MG63 (cell line): ENCODE measurements at places on chromosomes 2 and 18.
A peak's percentile ranks its signal among the peaks of the same experiment; 100 is the strongest.

- DNase-seq, result no peak
Observed at GRCh38 chr2:172233987-172234715, 131.5 kb upstream of the DLX2 start.

- DNase-seq, result no peak
Observed at GRCh38 chr2:104597942-104598341, 256.0 kb upstream of the POU3F3 start.

GRCh38 chr18:51867767-51868166 lies 472.2 kb upstream of the DCC start:
- DNase-seq, result no peak

DNA sequence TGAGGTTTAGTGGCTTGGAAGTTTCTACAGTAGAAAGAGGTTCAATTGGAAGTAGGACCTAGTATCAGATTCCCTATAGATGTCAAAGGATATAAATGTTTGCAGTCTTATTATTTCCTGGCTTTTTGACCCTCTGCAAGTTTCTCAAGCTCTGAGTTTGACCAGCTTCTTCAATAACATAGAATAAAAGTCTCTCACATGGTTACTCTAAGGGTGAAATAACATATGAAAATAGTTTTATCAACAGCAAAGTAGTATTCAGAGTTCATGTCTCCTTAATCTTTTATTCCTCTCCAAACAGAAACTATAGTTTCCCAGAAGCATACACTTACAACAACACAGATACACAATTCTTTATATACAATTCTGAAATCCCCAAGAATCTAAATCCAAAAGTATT lies 132.9 kb upstream of the RND3 start:
- DNase-seq, result no peak

DNA sequence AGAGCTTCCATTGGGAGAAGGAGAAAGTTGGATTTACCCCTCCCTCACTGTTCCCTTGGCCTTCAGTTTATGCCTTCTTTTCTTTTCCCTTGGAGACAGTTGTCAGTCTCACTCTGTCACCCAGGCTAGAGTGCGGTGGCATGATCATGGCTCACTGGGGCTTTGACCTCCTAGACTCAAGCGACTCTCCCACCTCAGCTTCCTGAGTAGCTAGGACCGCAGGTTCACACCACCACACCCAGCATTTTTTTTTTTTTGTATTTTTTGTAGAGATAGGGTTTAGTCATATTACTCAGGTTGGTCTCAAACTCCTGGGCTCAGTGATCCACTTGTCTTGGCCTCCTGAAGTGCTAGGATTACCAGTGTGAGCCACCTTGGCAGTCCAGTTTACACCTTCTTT lies 49.9 kb downstream of the SLC9A4 start:
- no peak for DNase-seq

GRCh38 chr18:21894619-21895367 lies 154.2 kb downstream of the MIB1 start:
- no peak for DNase-seq

DNA sequence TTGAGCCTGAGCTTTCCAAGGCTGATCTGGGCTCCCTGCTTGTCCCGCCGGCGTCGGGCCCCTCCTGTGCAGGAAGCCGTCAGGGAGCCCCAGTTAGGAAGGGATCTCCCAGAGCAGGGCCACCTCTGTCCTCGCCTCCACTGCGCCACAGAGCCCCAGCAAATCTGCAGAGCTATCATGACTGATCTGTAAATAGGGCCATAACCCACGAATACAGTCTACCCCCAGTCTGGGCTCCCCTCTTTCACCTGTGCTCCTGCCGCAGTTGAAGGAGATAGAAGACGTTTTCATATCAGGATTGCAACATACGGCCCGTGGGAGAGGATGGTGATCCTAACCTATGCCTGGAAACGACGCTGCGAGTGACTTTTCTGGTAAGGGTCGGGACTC lies 138.7 kb downstream of the PTGR3 start:
- DNase-seq, result no peak

- no peak for DNase-seq
Observed at GRCh38 chr2:180890781-180891180, 89.6 kb upstream of the UBE2E3 start.

- no peak for DNase-seq
Observed at GRCh38 chr2:239386001-239386670, 14.7 kb downstream of the HDAC4 start.

GRCh38 chr2:201215963-201216362 lies 33.0 kb downstream of the CASP10 start:
- DNase-seq, result no peak

- no peak for DNase-seq
Observed at GRCh38 chr2:63257473-63257872, 206.8 kb downstream of the OTX1 start.

DNA sequence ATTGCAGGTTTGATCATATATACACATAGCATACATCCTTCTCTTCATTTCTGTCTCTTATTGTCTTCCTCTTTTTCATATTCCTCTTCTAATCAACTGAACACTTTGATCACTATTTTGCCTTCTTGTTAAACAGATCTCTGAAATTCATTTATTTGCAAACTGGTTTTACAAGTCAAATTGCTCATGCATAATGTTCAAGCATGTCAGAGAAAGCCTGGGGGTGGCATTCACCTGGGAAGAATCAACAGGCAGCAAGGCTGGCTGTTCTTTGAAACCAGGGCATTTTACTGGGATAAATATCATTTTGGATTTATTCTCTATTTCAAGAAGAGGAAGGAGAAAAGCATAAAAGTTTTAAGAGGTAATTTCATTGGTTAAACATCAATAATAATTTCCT lies 66.9 kb upstream of the LRATD1 start:
- DNase-seq, result no peak

- peak; percentile 36 for DNase-seq
Observed at GRCh38 chr2:179861027-179861415, 391 bp downstream of the ZNF385B start.

- no peak for DNase-seq
Observed at GRCh38 chr18:66749481-66750035, 145.7 kb upstream of the CDH19 start.

DNA sequence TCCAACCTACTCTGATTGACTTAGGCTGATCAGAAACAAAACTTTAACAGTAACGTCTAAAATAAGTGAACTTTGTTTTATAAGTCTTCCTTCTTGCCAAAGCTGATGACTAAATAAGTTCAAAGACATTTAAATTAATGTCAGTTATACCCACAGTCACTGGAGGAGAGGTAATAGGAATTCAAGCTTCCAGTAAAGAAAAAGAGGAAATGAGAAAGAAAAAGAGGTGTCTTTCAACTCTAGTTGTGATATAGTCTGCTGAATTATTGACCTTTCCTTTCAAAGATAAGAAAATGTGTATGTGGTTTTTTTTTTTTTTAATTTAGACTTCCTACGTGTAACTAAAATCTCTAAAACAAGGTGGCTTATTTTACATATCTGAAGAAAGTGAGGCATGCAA lies 191.5 kb downstream of the SLC8A1 start:
- DNase-seq, result no peak

- no peak for DNase-seq
Observed at GRCh38 chr2:217095511-217096205, 235.8 kb upstream of the TNP1 start.

GRCh38 chr18:38790786-38791185 lies 1225.2 kb upstream of the CELF4 start:
- DNase-seq, result no peak

DNA sequence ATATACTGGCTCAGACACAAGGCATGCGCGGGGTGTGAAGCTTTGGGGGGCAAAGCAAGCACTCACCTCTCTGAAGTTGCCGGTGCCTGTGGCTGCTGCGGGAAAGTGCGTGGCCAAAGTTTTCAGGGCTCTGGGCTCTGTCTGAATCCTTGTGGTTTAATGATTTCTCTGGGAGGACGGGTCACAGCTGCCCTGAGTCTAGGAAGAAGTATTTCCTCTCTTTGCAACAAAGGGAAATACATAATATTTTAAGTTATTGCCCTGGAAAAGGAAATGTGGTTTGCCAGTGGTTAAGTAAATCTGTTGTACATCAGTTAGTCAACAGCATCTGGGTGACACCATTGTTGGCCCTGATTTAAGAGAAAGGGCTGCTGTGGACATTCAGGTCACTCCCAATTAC lies 56.7 kb upstream of the ZDBF2 start:
- DNase-seq, result no peak

DNA sequence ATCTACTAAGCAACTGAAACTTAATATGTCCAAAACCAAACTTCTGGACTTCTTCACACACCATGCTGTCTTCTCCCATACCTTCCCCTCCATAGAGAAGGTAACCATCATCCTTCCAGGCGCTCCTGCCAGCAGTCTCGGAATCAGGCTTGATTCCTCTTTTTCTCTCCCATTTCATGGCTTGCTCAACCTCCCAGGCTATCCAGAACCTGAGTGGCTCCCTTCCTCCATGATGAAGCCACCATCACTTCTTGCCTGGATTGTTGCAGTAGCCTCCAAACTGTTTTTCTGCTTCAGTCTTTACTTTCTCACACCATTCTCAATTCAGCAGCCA lies 40.1 kb upstream of the NDUFV2 start:
- no peak for DNase-seq

- DNase-seq, result no peak
Observed at GRCh38 chr2:7886666-7887065, 795.2 kb upstream of the ID2 start.

GRCh38 chr2:155810411-155810810 lies 522.1 kb downstream of the NR4A2 start:
- no peak for DNase-seq

GRCh38 chr2:10179422-10179821 lies 56.9 kb downstream of the RRM2 start:
- DNase-seq, result no peak

- DNase-seq, result no peak
Observed at GRCh38 chr2:171411791-171412483, 21.9 kb downstream of the METTL8 start.

GRCh38 chr18:37348729-37349128 lies 216.9 kb downstream of the CELF4 start:
- no peak for DNase-seq

DNA sequence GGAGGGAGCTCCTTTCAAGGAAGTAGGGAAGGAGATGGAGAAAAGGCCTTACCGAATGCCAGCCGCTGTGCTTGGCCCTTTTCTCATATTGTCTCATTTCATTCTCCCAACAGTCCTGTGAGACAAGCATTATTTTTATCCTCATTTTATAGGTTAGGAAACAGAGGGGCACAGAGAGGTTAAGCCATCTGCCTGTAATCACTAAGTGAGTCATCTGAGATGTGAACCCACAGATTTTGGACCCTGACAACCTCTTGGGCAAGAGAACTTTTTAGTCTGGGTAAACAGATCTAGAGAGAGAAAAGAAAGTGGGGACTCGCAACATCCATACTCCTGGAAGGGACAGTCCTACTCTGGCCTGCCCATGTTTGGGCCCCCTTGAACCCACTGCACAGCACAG lies 91.7 kb upstream of the LCLAT1 start:
- DNase-seq, result no peak

GRCh38 chr2:175350105-175350504 lies 168.6 kb upstream of the ATP5MC3 start:
- DNase-seq, result no peak

DNA sequence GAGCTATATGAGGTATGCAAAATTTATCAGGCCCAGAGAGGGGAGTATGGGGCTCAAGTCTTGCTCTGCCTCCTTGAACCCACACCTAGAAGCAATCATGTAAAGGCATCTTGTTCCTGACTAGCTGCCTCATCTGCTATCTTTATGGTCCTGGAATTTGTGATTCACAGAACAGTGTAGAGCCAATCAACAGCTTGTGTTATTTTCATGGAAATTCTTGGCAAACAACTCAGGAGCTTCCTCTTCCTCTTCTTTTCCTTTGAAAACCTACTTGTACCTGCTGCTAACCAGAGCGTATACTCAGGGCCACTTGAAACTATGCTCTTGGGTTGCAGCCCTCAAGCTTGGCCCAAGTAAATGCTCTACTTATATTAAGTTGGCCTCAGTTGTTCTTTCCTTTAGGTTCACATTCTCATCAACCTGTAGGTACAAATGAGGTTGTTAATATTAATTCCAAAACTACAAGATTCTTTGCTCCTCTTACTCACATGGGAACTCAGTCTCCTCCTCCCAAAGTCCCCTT lies 3.5 kb upstream of the NOSTRIN start:
- DNase-seq, result no peak

GRCh38 chr2:168320267-168320666 lies 72.9 kb upstream of the STK39 start:
- no peak for DNase-seq

DNA sequence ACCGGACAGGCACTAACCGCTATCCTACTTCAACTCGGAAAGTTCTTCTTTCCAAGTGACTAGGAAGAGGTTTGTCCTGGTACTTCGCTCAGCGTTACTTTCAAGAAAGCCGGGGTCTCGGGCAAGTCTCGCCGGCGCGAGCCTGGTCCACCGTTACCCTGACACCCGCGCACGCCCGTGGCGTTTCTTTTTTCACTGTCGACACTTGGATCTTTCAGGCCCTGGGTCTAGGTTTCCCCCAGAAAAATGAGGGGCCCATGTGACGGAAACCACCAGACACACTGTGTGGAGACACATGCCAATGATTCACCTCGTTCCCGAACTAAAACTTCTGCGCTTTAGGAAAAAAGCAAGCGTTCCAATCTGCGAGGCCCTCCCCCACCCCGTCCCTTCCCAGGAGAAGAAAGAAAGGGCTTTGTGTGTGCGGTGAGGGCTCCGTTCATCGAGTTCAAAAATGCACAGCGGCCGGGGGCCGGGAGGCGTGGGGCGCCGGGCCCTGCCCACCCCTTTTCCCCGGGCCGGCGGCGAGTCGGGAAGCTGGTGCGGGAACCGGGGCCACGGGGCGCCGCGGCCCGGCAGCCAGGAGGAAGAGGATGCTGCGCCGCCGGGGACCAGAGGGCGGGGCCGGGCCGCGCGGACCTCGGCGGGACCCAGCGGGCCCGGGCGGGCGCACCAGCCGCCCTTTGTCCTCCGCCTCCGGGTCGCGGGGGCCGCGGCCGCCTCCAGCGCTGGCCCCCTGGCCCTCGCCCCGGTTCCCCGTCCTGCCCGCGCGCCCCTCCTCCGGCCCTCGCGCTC lies 2.6 kb downstream of the ZNF521 start:
- peak; percentile 31 for DNase-seq

DNA sequence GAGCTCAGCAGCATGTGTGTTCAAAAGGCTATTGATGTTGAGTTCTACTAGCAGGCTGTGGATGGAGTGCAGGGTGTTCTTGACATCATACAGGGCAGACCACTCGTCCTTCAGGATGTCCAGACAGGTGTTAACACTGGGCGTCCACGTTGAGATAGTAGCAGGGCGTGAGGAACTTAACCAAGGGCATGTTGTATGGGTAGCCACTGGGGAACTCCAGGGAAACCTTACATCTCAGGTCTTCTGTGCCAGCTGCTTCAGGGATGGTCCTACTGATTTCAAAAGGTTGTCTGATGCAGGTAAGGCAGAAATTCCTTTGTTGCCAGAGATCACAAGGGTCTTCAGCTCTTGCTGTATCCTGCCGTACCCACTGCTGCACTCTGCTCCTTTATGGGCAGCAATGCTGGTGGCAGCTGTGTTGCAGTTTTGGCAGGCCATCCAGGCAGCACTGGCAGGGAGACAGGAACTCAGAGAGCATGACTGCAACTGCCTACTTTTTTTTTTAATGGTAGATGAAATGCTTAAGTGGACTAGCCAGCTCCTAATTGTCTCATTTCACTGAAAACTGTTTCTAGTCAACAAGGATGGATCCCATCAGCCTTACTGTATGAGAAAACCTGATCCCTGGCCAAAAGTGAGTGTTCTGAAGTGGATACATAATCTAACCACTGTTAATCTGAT lies 32.4 kb upstream of the RBBP8 start:
- peak; percentile 16 for DNase-seq
